KBM-7 (cell line): ENCODE measurements at places on chromosomes 6 and 20.

- no peak for DNase-seq
Observed at GRCh38 chr6:163635315-163635714, 220.8 kb downstream of the QKI start.

GRCh38 chr6:29632789-29633533 lies at the start of gene GABBR1:
GABBR1 (minus strand) TSS chr6:29633183; CDS start chr6:29632385, 798 bp downstream.
- peak; percentile 74 for DNase-seq

DNA sequence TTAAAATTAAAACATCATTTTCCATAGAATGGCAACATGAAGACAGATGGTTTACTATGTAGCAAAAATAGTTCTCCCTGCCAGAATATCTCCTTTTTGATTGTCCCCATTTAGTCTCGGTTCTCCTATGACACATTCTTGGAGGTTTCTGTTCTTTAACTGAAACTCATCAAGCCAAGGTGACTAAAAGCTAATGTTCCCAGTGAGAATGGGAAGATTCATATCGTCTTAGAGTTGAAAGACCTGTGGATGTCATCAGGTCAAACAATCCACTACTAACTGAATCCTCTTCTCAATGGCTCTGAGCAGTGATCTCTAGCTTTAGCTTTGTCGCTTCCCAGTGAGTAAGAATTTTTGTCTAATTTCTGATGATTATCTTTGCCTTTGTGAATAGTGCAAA lies 1.3 kb upstream of the DOK5 start:
- DNase-seq, result no peak

GRCh38 chr6:3654898-3655297 lies 96.6 kb downstream of the PXDC1 start:
- no peak for DNase-seq

DNA sequence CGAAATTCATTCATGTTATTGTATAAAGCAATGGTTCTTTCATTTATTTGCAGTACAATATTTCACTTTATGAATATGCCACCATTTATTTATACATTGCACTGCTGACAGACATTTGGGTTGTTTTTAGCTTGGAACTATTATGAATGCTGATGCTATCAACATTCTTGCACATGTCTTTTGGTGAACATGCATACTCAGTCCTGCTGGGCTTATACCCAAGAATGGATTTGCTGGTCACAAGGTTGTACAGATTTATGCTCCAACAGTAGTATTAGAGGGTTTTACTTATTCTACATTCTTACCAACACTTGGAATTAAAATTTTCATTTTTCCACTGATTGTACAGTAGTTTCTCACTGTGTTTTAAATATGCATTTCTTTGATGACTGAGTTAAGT lies 126.2 kb downstream of the PTPRK start:
- DNase-seq, result no peak

DNA sequence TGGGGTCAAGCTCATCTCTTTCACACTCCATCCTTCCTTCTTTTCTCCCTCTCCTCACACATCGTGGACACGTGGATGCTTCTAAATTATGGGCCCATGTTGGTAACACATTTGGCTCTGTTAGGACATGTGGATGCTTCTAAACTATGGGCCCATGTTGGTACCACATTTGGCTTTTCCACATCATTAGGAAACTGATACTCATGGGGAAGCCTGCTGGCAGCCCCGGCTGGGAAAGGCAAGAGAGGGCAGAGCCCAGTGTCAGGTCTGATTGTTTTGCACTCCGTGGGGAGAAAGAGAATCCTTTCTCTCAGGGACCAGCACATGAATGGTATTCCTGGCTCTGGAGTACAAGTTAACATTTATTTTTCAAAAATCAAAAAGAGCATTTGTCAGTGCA lies 4.0 kb upstream of the CST1 start:
- DNase-seq, result no peak

- DNase-seq, result no peak
Observed at GRCh38 chr6:113129991-113130390, 727.2 kb upstream of the MARCKS start.

DNA sequence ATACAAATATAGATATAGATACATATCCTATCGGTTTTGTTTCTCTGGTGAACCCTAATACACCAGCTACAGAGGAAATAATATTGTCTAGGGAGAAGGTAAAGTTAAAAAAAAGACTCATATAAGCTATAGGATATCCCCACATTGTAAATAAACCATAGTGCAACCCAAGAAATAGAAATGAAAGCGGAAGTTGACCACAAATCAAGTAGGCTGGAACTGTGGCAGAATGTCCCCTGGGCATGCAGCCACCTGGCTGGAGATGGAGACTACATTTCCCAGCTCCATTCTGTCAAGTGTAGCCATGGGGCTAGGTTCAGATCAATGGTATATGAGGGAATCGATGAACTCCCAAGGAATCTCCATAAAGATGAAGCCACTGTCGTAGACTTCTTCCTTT lies 70.1 kb upstream of the RPS6KA2 start:
- DNase-seq, result no peak

DNA sequence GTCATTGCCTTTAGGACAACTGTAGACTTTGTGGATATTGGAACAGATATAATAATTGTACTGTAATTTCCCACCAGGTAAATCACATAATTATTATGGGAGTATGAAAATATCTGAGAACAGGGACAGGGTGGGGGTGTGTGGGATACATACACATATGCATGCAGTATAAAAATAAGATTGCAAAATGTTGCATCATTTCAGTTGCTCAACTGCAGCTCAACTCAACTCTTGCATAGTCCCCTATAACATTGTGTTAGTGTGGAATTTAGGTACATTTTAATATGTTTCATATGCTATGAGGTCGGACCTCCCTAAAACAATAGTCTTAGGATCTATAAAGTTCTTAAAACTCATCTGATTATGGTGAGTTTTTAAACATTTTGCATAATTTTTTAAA lies 275.0 kb upstream of the FLRT3 start:
- no peak for DNase-seq

DNA sequence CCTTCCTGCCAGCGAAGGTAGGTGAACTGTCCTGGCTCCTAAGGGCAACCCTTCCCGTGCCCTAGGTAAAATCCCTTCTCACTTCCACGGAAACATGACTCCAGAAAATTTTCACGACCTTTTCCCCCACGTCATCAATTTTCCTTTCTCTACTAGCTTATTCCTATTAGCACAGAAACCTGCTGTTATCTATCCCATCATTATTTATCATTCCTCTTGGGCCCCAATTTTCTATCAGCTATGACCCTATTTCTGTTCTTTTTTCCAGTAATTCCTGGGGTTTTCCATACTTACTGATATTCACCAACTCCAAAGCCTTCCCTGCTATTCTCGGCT lies 23.8 kb upstream of the GCM1 start:
- no peak for DNase-seq

DNA sequence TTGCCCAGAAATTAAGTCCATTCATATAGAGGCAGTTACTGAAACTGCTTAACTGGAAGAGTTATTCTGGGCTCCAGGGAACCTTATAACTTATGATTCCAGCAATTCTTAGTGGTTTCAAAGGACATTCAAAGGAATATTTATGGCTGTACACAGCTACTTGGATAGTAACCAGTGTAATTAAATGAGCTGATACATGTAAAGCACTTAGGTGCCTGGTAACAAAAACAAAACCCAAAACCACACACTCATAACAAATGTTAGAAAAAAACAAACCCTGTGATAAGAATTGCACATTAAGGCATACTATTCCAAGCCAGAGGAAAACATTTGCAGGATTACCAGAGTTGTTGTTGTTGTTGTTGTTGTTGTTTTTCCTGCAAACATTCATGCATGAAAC lies 51.5 kb downstream of the STK4 start:
- DNase-seq, result no peak

- DNase-seq, result no peak
Observed at GRCh38 chr6:142026471-142026870, 106.3 kb upstream of the GJE1 start.

- DNase-seq, result no peak
Observed at GRCh38 chr6:142671791-142672190, 273.2 kb downstream of the HIVEP2 start.

DNA sequence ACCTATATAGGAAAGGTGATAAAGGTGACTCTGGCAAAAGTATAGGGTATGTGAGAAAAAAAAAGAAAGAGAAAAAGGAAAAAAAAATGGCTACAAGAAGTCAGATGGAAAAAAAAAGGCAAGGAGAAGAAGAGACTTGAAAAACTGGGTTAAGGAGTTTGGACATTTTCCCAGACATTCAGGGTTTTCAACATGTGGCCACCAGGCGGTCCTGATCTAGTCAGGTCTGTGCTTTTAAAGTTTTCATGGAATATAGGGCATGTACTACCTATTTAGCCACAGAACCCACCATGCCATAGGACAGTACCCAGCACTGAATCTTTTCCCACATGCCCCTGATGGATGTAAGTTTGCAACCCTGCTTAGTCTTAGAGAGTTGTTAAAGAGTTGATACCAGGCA lies 433.7 kb downstream of the MAFB start:
- no peak for DNase-seq

DNA sequence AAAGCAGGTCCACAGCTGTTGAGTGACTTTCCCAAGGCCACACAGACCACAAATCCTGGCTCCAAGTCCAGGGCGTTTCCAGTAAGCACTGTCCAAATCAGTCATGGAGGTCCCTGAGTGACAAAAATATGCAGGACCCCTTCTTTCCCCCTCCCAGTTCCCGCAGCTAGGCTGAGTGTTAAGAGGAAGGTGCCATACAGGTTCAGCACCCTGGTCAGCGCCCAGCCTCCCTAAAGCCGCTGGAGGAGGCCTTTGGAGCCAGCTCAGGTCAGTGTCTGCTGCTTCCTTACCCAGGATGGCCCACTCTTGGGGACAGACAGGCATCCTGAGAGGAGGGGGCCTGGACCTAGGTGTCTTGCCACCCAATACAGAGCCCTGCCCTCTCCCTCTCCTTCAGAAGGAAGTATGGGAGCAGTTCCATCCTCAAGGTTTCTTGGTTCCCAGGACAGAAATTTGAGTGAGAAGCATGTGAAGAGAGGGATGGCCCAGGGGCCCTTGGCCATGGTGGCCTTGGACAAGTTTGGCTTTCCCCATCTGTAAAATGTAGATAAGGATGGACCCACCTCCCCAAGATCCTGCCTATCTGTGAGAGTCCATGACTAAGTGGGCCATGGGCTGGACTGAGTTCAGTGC lies 13.2 kb downstream of the TMEM74B start:
- DNase-seq, result peak; percentile 39

DNA sequence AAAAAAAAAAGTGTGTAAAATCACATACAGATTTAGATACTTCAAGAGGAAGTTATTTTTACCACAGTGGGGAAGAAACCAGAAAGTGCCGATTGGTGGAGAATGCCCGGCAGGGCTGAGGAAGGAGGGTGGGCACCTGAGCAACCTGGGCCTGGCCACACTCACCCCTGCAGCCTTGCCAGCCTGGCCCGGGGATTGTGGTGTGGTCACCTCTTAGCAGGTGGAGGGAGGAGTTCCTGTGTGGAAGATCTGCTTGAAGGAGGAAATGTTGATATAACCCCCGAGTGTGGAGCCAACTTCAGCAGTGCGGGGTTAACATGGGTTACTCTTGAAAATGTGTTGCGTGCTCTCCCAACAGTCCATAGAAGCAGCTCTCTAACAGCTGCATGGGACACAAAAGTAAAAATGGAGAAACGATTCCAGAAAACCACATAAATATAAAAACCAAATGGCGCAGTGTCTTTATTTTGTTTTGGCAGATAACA lies 14.7 kb downstream of the UST start:
- peak; percentile 82 for DNase-seq

GRCh38 chr6:170250981-170251775 lies 39.7 kb downstream of the DLL1 start:
- no peak for DNase-seq

- DNase-seq, result no peak
Observed at GRCh38 chr20:44367746-44368145, 12.2 kb downstream of the HNF4A start.

GRCh38 chr6:155038527-155038926 lies 43.4 kb downstream of the TIAM2 start:
- no peak for DNase-seq

- peak; percentile 29 for DNase-seq
Observed at GRCh38 chr6:149015535-149016525, 269.0 kb downstream of the UST start.

GRCh38 chr6:143014764-143015163 lies 45.9 kb upstream of the AIG1 start:
- DNase-seq, result no peak

DNA sequence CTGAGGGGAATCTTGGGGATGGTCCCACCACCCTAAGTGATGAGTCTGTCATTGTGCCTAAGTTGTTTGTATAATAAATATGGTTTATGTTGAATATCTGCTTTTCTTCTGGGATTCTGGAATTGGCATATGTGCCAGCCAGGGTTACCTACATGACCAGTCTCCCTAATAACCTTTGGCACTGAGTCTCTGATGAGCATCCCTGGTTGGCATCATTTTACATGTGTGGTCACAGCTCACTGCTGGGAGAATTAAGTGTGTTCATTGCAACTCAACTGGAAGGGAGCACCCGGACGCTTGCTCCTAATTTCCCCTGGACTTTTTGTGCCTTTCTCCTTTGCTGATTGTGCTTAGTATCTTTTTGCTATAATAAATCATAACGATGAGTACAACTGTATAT lies 8.1 kb downstream of the SMAP1 start:
- DNase-seq, result no peak

DNA sequence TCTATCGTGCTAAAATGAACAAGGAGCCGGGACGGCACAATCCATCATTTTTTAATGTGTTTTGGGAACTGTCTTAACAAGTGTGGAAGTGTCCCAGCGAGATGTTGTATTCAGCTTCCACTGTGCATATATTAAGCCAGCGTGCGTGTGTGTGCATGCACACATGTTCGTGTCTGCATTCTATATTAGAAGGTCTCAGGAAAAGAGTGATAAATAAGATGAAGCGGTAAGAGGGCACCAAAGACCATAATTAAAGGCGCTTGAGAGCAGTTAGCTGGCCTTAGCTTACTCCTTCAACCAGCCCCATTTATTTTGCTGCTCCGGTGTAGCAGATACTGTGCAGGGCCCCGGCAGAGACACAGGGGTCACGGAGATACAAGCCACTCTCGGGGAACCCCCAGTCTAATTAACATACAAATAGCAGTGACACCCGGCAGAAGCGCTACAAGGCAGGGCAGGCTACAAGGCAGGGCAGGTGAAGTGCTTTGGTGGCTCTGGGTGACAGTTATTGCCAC lies 206.5 kb upstream of the RREB1 start:
- no peak for DNase-seq

DNA sequence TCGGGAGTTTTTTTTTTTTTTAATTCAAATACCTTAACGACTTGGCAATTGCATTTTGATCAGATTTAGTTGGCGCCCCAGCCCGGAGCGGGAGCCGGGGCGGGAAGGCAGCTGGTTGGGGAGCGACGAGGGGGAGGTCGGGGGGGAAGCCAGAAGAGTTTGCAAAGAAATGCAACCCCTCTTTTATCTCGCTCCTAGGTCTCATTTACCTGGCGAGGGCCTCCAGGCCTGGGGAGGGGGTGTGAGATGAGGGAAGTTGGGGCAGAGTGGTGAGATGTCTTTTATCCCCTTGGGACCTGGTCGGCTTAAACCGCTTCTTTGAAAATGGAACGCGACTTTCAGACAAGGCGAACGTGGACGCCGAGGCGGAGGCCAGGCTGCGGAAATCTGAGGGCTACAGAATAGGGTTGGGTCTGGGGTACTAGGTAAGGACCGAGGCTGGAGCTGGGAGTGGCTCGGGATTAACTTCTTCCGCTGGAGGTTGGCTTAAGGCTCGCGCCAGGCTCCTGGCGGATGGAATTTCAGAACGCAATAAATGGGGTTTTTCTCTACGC lies 40.3 kb downstream of the NCR2 start:
- no peak for DNase-seq
